ENCODE measurements at places on chromosomes 13 and 19.
A peak's percentile ranks its signal among the peaks of the same experiment; 100 is the strongest.

DNA sequence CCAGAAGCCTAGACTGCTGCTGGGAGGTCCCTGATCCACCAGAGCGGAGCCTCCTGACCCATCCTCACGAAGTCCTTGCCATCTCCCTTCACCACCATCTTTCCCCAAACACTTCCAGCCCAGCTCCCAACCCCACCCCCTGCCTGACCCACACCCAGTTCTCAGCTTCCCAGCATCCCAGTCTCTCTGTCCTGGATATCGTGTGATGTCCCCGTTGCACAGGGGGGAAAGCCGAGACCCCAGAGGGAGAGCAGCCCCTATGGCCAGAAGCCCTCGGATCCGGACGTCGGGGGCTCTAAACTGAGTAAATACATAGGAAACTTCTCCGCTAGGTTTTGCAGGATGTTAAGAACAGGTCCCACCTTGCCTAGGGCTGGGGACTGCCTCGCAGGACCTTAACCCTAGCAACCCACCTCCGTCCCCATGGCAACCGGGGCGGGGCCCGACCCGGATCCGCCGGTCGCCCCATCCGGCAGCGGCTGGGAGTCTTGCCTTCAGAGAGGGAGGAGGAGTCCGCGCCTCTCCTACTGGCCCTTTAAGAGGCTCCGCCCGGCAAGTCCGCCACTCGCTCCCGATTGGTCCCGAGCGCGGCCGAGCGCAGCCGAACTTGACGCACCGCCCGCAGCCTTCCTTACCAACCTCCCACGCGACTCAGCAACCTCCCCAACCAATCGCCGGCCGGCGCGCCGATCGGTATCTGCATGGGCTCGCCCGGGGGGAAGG lies 451 bp upstream of the HMG20B start:
- peak; percentile 100 for DNase-seq

- DNase-seq: peak; percentile 96
Observed at GRCh38 chr13:113837560-113838355, 26.1 kb downstream of the GAS6 start.

DNA sequence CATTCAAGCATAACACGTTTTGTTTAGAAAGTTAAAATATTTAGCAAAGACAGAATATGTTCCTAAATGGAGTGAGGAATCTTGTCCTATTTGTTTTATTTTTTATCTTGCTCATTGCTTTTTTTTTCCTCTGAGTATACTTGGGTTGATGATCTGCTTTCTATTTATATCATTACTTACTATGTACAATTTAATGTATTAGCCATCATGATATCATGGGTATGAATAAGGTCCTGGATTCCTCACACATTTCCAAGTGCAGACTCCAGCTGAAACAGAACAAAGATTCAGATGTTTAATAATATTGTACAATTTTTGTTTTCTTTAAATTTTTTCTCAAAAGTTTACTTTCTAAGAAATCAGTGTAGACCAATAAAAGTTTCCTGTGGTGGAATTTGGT lies 388.2 kb downstream of the GPC6 start:
- DNase-seq: no peak

GRCh38 chr13:91594061-91594460 lies 195.6 kb downstream of the GPC5 start:
- no peak for DNase-seq

DNA sequence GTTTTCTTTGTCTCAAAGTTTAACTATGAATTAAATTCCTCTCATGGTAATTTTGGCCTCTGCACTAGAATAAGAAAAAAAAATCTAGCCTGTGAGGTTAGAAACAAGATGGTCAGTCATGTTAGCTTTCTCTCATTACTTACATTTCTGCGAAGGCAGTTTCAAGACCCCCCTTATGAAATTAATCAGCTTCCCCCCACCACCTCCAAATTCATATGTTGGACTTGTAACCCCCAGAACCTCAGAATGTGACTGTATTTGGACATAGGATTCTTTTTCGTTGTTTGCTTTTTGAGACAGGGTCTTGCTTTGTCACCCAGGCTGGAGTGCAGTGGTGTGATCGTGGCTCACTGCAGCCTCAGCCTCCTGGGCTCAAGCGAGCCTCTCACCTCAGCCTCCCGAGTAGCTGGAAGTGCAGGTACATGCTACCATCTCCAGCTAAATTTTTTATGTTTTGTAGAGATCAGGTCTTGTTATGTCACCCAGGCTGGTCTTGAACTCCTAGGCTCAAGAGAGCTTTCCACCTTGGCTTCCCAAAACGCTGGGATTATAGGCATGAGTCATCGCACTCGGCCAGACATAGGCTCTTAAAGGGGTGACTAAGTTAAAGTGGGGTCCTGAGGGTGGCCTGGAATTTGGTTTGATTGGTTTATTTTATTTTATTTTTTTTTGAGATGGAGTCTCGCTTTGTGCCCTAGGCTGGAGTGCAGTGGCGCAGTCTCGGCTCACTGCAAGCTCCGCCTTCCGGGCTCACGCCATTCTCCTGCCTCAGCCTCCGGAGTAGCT lies 1.4 kb downstream of the PLA2G4C start:
- no peak for DNase-seq

- DNase-seq: no peak
Observed at GRCh38 chr19:12995596-12996405, 526 bp downstream of the NFIX start.

- no peak for DNase-seq
Observed at GRCh38 chr19:38898788-38899446, 501 bp downstream of the SIRT2 start.

- no peak for DNase-seq
Observed at GRCh38 chr13:44136696-44137268, 236.8 kb upstream of the SERP2 start.

GRCh38 chr19:30968210-30968609 lies 381.0 kb downstream of the TSHZ3 start:
- no peak for DNase-seq

DNA sequence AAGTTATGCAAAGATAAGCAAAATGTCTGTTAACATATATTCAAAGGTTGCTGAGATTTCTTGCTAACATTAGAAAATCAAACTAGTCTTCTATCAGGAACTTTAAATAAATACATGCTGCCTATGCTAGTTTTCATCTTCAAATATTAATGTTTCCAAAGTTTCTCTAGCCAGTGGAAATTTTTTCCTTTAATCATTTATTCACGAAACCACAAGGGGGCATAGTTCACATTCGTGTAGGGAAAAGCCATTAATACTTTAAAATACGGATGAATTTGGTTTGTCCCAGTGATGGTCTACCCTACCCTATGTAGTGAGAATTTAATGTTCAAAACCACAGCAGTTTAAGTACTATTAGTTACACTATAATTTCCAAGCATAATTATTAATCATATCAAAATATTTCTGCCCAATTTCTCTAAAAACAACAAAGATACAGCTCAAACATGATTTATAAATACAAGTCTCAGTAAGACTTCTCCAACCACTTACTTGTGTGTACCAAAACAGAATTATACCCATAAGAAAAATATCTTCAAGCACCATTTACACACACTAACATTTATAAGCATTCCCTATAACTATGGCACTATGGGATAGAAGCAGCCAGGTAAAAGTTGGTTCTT lies 16.2 kb downstream of the NUFIP1 start:
- no peak for DNase-seq

- no peak for DNase-seq
Observed at GRCh38 chr13:31160857-31161556, 697 bp downstream of the HSPH1 start.

DNA sequence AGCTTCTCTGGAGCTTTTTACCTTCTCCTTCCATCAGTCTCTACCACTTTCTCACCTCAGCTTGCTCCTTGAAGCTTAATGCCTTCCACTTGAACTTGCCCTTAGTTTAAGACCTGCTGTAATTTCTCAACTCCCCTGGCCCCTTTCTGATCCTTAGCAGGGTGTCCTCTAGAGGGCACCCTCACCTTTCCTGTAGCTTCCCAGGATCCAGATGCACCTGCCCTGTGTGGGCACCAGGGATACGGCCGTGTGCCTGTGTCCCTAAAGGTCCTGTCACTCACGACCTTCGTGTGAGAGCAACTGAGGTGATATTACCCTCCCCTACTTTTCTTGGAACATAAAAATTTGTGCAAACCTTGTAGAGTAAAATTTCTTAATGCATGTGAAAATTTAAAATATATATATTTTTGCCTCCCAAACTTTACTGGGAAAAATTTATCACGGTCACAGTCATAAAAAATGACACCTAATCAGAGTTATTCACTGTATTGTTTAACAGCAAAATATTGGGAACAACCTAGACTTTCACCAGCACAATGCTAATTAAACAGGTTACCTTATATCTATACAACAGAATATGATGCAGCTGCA lies 46.4 kb downstream of the PSG3 start:
- no peak for DNase-seq

DNA sequence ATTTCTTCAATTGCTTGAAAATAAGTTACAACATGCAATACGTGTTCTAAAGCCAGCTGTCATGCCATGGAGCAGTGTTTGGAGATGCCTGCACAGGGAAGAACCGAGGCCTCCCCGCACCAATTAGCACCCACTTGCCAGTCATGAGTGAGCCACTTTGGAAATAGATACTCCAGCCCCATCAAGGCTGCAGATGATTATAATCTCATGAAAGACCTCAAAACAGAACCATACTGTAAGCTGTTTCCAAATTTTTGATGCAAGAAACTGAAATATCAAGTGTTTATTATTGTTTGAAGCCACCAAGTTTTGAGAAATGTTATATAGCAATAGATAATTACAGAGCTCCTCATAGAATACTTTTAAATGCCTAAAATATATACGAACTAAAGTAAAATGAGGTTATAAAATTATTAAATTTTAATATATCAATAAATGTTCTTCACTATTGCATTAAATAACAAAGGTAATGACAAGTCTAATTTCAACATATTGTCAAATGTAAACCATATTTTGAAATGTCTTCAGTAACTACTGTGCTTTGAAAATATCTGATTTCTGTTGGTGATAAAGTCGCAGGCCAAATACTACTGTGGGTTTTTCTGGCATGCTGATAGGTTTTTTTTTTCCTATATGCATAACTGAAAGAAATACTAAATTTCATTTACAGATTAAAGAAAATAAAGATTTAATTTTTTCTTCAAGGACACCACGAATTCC lies 43.0 kb downstream of the DIAPH3 start:
- DNase-seq: no peak

DNA sequence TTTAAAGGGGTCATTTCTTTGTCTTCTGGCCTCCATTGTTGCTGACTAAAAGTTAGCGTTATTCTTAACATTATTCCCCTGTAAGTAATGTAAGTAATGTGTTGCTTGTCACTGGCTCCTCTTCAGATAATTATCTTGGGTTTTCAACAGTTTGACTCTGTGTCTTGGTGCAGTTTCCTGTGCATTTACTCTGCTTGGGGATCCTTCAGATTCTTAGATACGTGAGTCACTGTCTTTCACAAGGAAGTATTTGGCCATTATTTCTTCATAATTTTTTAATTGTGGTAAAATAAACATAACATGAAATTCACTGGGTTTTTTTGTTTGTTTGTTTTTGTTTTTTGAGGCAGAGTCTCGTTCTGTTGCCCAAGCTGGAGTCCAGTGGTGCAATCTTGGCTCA lies 13.5 kb upstream of the OR7D2 start:
- no peak for DNase-seq

DNA sequence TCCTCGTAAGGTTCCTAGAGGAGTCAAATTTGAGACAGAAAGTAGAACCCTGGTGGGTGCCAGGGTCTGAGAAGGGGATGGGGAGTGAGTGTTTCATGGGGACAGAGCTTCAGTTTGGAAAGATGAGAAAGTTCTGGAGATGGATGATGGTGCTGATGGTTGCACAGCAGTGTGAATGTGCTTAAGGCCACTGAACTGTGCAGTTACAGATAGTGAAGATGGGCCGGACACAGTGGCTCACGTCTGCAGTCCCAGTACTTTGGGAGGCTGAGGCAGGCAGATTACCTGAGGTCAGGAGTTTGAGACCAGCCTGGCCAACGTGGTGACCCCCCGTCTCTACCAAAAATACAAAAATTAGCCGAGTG lies 917 bp downstream of the SPC24 start:
- DNase-seq: no peak

DNA sequence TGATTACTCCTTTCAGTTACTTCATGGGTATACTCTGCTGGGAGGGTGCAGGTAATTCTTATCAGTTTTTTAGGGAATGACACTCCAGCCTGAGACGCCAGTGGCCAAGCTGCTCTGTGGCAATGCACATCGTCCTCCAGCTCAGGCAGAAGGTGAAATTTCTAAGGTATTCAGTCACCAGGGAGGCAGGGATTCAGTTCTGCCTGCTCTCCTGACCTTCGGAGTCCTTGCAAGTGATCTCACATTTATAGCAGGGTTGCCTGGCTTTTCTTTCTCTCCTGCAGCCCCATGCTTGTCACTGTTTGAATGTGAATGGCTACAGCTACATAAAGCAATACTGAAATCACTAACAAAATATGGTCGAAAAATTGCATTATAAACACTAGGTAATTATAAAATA lies 1447.5 kb downstream of the EFNB2 start:
- DNase-seq: no peak

GRCh38 chr19:20235156-20235555 lies 68.1 kb downstream of the ZNF486 start:
- DNase-seq: no peak

GRCh38 chr13:32135056-32135390 lies 103.4 kb downstream of the FRY start:
- DNase-seq: no peak

- DNase-seq: no peak
Observed at GRCh38 chr13:34246511-34246910, 428.6 kb downstream of the RFC3 start.

DNA sequence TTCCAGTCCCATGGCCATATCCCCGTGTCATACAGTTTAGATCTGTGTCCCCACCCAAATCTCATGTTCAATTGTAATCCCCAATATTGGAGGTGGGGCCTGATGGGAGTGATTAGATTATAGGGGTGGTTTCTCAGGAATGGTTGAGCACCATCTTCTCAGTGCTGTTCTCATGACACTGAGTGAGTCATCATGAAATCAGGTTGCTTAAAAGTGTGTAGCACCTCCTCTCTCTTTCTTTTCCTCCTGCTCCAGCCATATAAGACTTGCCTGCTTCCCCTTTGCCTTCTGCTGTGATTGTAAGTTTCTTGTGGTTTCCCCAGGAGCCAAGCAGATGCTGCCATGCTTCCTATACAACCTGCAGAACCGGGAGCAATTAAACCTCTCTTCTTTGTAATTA lies 197.8 kb downstream of the NALCN start:
- DNase-seq: no peak

GRCh38 chr19:7670150-7670783 lies 1.4 kb downstream of the RETN start:
- DNase-seq: no peak

GRCh38 chr19:38061294-38061693 lies 154.3 kb downstream of the SIPA1L3 start:
- DNase-seq: no peak

GRCh38 chr19:950352-951066 lies 24.7 kb downstream of the ARID3A start:
- DNase-seq: no peak

Data from suprapubic skin (tissue), 4 donors.